ENCODE measurements at places on chromosomes 12 and 14.
A peak's percentile ranks its signal among the peaks of the same experiment; 100 is the strongest.

GRCh38 chr14:50083467-50084337, 32.7 kb downstream of the VCPKMT start:
- DNase-seq = no peak

DNA sequence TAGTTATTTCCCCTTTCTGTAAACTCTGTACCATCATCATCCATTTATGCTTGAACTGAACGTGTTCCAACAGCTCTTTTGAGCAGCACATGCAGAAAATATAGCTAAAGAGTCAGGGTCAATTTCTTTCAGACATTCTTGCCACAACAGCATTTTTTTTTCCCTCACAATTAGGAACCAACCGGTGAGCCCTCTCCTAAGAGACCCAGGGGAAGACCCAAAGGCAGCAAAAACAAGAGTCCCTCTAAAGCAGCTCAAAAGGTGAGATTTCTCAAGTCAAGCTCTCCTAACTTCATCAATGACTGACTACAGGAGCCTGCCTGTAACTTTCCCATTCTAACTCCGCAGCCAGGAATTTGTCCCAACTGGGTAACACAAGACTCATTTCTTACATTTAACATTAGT, 3.5 kb downstream of the HMGA2 start:
- DNase-seq = no peak

DNA sequence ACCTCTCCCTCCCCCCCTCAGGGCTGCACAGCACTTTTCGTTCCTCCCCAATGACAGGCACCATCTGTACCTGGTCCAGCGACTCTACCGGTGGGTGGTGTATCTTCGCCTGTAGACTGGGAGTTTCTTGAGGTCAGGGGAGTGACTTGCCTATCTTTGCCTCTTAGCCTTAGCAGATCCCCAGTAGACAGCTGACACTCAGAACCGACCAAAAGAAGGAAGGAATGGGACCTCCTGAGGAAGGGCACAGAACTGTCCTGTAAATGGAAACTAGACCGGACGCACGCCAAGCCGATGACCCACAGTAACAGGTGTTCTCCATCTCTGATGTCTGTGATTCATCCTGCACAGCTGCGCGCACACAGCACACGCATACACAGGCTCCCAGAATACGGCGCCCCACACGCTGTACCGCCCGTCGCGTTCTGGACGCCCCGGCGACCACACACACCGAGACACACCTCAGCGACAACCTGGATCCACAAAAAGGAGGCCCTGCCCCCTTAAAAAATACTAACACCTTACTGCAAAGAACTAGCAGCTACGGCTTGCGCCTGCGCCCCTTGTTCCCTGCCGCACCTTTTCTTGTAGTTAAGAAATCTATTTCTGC, 673 bp upstream of the TTC9 start:
- no peak for DNase-seq

DNA sequence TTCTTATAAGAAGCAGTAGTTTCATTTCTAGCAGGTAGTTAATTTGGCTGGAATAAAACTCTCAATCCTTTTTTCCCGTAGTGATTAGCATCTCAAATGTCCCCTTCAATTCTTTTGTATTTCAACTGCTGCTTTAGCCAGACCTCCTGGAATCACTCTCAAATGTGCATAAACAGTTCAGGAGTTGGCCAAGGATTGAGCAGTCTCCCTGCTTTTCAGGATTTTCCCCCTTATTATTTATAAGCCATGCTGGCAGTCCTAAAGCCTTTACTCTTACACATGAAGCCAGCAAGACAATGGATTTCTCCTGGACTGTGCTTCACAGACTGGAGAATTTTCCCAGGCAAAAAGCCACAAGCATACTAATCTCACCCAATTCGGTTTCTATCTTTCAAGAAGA, 950.1 kb downstream of the VRK1 start:
- no peak for DNase-seq

DNA sequence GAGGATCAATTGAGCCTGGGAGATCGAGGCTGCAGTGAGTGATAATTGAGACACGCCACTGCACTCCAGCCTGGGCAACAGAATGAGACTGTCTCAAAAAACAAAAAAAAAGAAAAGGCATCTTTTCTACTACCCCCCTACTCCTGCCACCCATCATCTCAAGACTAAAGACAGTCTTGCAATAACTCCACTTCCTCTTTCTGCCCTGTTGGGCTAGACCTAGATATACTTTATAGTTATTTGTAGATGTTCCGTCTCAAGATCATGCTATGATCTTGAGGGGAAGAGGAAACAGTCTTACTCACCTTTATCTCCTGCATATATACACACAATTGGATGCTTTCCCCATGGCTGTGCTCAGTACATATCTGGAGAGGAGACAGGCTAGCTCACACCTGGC, 12.1 kb upstream of the ESPL1 start:
- no peak for DNase-seq

DNA sequence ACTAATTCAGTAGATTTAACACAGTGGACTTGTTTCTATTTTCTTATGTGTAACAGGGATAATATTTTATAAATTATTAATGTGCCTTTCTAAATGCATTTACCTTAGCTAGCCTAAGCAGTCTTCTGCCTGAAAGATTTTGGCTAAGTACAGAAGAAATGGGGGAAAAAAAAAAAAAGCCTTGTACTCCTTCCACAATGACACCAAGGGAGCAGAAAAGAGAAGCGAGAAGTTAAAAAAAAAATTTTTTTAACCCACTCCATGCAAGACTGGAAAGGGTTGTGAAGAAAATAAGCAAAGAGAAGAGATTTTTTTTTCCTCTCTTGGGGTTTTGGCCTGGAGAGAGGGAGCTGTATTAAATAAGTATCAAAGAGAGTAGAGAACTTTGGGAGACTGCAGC, 28.7 kb downstream of the NELL2 start:
- no peak for DNase-seq

DNA sequence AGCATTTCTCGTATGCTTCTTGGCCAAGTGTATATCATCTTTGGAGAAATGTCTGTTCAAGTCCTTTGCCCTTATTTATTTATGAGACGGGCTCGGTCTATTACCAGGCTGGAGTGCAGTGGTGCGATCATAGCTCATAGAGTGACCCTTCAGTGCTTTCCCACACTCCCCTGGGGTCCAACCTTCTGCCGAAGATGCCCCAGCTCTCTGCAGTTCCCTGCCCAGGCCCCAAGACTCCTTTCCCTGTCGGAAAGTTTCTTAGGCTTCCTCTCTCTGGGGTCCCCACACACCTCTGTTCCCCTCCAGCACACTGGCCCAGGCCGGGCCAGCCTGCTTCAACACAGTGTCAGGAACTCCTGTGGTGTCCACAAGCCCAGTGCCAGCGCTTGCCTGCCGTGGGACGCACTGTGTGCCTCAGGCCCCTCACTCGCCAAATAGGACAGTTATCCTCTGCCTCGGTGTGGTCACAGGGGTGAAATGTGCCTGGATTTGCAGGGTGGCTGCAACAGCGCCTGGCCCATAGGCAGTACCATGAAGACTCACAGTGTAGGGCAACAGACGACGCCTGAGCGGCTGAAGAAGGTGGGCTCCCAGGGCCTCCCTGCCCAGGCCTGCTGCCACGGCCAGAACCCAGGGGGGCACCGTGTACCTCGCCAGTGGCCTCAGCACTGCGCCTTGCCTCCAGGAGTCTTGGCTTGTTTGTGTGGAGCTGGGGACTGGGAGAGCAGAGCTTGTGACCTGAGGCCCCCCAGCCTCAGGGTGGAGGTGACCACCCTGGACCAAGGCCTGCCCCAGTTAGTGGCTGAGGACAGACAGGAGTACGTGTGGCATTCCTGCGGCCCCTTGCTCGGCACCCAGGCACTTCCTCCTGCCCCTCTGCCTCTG, 4.9 kb upstream of the ASPG start:
- no peak for DNase-seq

DNA sequence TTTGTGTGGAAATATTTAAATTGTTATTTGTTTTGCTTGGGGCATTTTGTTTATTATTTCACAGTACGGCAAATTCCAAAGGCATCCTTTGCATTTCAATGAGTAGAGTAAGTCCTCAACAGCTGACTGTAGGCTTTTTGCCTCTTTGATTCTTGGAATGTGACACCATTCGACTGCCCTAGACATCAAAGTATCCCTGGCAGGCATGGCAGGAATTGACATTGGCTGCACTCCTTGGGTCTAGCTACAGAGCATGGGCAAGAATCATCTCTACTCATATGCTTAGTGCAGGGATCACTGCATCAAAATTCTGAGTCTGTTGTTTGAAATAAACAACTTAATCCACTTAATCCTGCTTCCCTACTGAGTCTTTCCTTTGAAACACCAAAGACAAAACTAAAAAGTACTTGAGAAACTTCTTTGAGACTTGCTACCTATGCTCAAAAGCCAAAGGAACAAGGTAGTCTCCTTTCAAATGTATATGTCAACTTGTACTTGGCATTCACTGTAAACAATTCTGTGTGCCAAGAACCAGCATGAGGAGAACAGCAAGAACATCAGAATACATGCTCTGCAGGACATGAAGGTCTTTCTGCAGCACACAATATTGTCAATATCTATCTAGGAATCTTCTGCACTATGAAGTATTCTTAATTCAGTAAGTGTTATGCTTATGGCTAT, 1569.0 kb upstream of the FLRT2 start:
- DNase-seq = no peak

DNA sequence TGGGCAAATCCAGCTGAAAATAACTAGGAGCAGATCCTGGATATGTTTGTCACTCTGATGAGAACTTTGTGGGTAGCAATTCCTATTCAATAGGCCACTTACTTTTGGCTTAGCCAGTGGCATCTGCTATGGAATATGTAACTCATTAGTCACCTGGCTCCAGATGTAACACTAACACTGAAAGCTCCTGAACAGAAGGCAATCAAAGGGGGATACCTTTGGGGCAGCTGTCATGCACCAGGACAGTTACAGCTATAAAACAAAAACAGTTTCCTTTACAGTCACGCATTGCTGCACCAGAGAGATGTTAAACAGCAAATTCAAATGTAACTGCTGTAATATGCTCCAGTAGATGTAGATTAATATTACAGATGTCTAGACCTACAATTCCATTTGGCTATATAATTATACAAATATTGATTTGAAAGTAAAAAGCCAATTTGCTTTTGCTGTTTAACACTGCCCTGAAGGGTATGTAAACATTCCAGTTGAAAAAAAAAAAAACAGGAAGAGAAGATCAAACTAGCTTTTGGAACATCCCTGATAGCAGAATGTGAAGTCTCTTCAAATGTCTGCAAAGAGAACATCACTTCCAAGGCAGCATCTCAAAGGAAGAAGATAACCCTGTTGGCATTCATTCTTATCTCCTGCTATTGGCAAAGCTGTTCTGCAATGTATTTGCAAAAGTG, 18.4 kb downstream of the RACGAP1 start:
- DNase-seq = no peak

DNA sequence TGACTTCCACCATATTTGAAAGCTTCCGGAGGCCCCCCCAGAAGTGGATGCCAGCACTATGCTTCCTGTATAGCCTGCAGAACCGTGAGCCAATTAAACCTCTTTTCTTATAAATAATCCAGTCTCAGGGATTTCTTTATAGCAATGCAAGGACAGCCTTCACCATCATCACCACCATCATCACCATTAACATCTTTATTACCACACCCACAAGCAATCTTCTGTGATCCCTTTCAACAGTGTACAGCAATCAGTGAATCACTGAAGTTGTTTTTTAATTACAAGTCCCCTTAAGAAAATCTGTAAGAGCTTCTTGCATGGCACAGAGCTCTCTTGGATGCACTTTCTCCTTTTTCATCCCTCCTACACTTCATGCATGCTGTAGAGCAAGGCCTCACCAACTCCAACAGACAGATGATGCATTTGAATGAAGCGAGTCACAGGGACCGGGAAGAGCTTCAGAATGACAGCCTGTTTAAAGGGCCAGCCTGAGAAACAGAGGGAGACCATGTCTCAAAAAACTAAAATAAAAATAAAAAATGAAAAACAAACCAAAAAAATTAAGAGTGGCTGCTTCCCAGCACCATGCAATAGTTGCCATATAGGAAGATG, 83.6 kb upstream of the VASH1 start:
- no peak for DNase-seq

- DNase-seq = no peak
Observed at GRCh38 chr12:111121840-111122239, 201.5 kb upstream of the MYL2 start.

DNA sequence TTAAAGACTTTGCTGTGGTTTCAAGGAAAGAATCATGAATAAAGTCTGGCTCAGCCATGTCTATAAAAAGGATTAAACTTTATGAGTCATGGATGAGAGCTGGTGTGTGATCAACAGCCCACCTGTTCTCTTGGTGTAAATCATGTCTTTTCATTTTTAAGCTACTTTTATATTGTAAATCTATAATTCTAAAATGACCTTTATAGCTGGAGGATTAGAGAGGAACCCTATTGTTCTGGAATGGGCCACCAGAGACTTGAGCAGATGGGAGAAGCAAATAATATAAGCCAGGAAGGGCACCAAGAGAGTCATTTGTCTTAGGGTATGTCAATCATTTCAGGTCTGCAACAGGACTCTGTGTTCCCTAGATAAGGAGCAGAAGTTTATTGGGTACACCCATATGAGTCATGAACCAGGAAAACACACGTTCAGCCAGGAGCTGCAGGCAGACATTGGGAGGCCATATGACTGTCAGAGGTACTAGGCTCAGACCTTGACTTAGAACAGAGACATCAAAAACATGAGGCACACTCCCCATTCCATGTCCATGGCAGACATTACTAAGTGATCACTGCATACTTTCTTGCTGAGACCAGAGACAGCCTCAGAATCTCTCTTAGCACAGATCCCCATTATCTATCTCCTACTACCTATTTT, 49.3 kb downstream of the NDUFA12 start:
- no peak for DNase-seq

GRCh38 chr12:34604227-34604626, 581.9 kb downstream of the ALG10 start:
- DNase-seq = no peak

GRCh38 chr14:54784657-54785056, 118.0 kb downstream of the GCH1 start:
- DNase-seq = peak; percentile 35

DNA sequence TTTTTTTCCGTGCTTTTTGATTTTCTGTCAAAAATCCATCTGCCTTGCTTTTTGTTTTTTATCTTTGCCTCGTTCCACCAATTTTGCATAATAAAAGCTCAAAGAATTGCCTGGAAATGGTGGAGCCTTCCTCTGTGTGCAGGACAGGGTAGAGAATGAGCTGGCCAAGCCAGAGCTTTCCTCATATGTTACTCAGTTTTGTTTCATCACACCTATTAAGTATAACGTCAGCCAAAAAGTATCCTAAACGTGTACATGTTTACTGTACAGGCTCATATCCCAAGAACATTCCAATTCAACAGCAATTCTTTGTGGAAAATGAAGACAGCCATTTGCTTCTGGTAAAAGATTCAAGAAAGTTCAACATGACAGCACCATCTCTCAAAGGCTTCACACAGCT, 191.2 kb upstream of the LMNTD1 start:
- DNase-seq = no peak

GRCh38 chr14:98888927-98889835, 382.8 kb downstream of the BCL11B start:
- DNase-seq = no peak

GRCh38 chr12:81229759-81230158, 151.9 kb downstream of the ACSS3 start:
- no peak for DNase-seq

- DNase-seq = no peak
Observed at GRCh38 chr14:32696325-32697091, 242.2 kb upstream of the NPAS3 start.

Measured in C1 segment of cervical spinal cord (tissue), 14 donors.